ENCODE measurements at places on chromosomes 5 and 9.

- DNase-seq = no peak
- peak overlapping the region; percentile 83 for H3K27ac ChIP-seq
- no peaks in the 10 kb centered on the region for H3K27me3 ChIP-seq
- H3K4me3 ChIP-seq = peak overlapping the region; percentile 91
Measured at GRCh38 chr5:32311404-32312196, 1.1 kb downstream of the MTMR12 start.

- no peak overlapping the region for H3K4me3 ChIP-seq
- H3K27me3 ChIP-seq = no peaks in the 10 kb centered on the region
- DNase-seq = no peak
- no peak overlapping the region for H3K27ac ChIP-seq
Measured at GRCh38 chr5:175855041-175855720, 16.2 kb upstream of the CPLX2 start.

- no peak overlapping the region for H3K27ac ChIP-seq
- H3K36me3 ChIP-seq = no peaks in the 10 kb centered on the region
- no peak for DNase-seq
Measured at GRCh38 chr9:14358523-14358922, 44.6 kb upstream of the NFIB start.

DNA sequence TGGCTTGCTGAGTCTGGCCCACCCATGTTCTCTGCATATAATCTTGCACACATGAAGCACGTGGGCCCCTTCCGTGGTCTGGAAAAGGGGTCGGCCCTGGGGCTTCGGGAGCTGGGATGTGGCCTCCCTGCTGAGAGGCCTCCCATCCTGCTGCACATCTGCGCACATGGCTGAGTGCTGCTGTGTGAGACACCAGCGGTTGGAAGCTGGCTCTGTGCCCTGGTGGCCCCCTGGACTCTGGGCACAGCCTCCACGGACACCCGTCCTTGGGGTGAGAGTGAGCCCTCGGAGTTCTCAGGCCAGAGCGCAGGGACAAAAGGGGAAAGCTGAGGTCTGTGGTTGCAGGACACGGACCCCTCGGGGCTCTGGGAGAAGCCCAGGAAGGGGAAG, 115.8 kb downstream of the RXRA start:
- no peak overlapping the region for H3K27ac ChIP-seq
- peaks cover 12% of the 10 kb centered on the region for H3K4me1 ChIP-seq
- DNase-seq = no peak
- H3K4me3 ChIP-seq = no peak overlapping the region
- peaks cover 10% of the 10 kb centered on the region for H3K27me3 ChIP-seq

GRCh38 chr9:4365055-4365454, 65.2 kb upstream of the GLIS3 start:
- peaks cover 7% of the 10 kb centered on the region for H3K27me3 ChIP-seq
- no peak overlapping the region for H3K27ac ChIP-seq
- H3K4me3 ChIP-seq = no peak overlapping the region
- peak; percentile 65 for DNase-seq
- H3K36me3 ChIP-seq = no peaks in the 10 kb centered on the region

DNA sequence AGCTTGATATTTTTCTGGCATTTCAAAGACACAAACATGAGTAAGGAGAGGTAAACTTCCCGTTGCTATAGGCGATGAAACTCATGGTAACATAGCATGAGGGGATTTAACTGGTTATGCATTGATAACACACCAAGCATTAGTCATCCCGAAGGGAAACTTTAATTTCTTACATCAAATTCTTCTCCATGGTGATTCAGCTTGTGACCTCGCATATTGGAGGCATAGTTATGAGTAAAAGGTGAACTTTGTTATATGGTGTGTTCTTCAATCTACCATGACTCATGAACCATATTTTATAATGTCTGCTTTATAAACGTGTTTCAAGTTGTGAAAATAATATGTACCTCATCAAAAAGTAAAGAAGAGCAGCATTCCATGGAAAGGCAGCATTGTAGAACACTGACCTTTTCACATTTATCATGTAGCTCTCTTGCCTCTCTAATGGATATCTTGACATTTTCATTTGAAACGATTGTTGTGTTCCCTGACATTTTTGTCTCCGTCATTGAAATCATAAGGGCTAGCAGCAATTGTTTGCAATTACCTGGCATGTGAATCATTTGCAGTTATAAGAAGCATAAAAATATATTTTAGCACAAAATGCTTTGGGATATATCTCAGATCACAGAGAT, 491.8 kb downstream of the ANXA1 start:
- H3K4me3 ChIP-seq = no peak overlapping the region
- no peak for DNase-seq
- H3K36me3 ChIP-seq = no peaks in the 10 kb centered on the region
- H3K27ac ChIP-seq = no peak overlapping the region

Data from T-helper 2 cell treated with Interferon-gamma antibody and Interleukin-4, amounts not matched to agents 5 μg/mL and 100 μg/mL, for 36 hours (primary cell).